NCI-H524 (cell line): ENCODE measurements at places on chromosomes 12 and 14.

DNA sequence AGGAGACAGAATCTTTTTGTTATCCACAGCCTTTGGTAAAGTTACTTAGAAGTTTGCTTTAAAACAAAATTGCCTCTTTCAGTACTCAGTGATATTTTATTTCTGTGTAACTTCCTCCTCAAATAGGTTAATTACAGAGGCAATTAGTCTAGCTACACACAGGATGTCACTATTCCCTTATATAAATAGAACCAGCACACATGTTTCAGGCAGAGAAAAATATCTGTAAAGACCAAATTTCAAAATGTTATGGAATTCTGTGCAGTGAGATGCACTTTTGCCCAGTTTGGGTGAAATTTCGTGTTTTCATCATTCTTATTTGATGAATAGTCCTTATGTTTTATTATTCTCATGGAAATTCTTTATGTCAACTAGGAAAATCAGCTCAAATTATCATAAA, 410.6 kb upstream of the SOX5 start:
- no peak for DNase-seq

DNA sequence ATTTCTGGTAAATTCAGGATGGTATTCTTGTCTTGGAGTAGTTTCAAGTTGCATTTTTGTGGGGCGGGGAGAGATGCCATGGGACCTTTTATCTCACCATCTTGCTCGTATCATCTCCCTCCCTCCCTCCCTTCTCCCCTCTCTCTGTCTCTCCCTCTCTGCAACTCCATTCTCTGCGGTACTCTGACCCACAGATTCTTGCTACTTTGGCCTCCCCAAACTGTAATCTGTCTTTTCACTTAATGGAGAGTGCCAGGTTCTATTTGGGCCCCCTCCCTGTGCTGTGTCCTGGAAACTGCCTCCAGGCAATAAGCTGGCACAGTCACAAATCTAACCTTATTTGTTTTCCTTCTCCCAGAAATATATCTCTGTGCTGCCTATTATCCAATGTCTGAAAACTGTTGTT, 175.2 kb downstream of the PAWR start:
- no peak for DNase-seq

GRCh38 chr14:73100334-73100733, 36.0 kb upstream of the PSEN1 start:
- no peak for DNase-seq

DNA sequence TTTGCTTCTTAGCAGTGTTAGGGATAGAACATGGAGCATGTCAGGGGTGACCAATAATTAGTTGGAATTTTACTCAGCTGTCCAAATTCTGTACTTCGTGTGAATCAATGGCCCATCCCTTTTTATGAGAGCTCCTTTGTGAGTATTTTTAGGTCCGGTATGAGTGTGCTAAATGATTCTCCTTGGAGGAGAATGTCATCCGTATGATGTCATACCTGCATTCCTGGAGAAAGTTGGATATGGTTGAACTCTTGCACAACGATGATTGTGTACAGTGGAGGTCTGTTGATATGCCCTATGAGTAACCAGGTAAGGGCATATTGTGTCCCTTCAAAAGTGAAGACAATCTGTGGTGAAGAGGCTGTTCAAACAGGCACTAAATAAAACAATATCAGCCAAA, 400.8 kb downstream of the GXYLT1 start:
- DNase-seq = no peak

GRCh38 chr14:33767586-33768457, 183.1 kb downstream of the EGLN3 start:
- no peak for DNase-seq

DNA sequence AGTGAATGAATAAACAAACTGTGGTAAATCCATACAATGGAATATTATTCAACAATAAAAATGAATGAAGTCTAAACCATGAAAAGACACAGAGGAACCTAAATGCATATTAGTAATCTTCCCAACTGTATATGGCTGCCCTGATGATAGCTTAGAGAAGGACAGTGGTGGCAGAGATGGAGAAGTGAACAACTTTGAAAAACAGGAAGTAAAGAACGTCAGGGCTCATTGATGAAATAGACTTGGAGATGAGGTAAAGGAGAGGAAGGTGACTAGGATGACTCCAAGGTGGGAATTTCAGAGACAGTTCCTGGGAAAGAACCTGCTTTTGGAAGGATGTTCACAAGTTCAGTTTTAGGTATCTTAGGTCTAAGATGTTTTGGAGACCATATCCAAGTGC, 36.3 kb upstream of the NT5DC3 start:
- no peak for DNase-seq

DNA sequence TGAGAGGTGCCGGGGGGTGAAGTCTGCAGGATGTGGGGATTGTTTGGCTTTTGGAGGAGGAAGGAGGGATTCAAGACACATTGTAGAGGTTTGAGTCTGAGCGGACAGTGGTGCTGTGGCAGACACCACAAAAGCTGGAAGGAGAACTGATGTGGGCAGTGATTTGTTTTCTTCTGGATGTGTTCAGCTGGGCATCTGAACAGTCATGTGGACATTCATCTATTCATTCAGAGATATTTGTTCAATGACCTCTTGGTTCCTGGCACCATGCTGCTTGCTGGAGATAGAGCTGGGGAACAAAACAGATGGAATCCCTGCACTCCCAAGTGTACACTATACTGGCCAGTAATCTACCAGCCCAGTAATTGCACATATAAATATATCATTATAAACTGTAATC, 64.0 kb downstream of the PTPN11 start:
- no peak for DNase-seq

DNA sequence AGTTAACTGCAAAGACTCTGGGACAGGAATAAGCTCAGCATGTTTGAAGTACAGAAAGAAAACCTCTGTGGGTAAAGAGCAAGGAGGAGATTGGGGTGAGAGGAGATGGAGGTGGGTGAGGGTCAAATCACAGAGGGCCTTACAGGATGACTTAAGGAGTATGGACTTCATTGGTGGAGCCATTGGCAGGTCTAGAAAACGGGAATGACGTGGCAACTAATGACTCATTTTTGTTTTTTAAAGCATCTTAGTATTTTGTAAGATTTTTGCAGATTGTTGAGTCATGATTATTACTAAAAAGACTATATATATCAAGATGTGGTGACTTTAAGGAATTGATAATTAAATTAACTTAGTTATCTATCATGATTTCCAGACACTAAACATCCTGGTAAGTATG, 18.5 kb downstream of the UTP20 start:
- no peak for DNase-seq

DNA sequence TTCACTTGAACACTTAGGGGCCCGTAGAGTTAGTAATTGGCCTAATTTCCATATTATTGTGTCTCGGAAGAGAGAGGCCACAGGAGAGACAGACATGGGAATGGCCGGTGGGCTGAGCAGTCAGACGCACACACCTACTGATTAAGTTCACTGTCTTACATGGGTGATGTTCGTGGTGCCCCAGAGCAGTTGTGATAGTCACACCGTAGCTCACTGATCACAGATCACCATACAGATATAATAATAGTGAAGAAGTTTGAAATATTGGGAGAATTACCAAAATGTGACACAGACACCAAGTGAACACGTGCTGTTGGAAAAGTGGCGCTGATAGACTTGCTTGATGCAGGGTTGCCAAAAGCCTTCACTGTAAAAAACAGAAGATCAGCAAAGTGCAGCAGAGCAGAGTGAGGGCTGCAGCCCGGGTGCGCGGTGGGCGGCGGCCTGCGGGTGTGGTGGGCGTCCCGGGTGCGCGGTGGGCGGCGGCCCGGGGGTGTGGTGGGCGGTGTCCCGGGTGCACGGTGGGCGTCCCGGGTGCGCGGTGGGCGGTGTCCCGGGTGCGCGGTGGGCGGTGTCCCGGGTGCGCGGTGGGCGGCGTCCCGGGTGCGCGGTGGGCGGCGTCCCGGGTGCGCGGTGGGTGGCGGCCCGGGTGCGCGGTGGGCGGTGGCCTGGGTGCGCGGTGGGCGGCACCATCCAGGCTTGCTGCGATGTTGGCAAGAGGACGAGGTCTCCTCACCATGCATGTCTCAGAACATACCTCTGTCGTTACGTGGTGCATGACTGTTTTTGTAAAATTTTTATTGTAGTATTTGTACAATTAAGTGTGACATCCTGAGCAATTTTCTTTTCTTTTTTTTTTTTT, 34.3 kb upstream of the TEX22 start:
- no peak for DNase-seq

GRCh38 chr12:110254971-110255540, 26.0 kb upstream of the ATP2A2 start:
- no peak for DNase-seq

DNA sequence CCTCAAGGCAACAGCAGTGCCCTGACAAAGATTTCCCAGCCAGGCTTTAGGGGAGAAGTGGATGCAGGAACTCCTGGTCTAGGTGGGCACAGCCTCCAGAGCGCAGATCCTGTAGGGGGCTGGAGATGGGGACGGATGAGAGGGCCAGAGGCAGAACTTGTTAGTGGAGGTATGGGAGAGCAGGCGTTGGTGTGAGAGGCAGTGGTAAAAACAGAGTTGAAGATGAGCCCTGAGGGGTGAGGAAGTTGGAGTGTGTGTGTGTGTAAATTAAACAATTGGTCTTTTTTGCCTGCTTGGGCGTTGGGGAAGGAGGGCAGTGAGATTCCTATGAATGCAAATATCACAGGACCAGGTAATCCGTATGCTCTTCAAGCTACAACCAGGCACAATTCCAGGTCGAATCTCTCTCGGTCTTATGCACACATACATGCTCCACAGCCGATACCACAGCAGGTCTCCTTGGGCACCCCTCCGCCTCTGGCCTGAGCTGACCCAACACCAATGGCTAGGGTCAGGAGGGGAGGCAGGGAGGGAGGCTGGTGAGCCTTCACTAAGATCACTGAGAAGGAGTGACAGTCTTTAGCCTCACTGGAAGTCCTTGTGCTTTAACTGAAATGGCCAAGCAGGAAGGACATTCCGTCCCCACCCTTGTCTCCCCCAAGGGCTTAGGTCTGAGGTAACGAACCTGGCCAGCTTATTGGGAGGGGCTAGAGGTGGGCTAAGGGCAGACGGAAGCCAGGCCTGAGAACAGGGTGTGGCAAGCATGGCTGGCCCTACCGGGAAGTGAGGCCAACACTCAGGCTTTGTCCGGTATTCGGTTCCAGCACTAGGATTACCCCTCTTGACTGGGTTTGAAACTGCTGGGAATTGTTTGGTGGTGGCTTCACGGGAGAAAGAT, 1.5 kb upstream of the KRT7 start:
- DNase-seq = no peak

DNA sequence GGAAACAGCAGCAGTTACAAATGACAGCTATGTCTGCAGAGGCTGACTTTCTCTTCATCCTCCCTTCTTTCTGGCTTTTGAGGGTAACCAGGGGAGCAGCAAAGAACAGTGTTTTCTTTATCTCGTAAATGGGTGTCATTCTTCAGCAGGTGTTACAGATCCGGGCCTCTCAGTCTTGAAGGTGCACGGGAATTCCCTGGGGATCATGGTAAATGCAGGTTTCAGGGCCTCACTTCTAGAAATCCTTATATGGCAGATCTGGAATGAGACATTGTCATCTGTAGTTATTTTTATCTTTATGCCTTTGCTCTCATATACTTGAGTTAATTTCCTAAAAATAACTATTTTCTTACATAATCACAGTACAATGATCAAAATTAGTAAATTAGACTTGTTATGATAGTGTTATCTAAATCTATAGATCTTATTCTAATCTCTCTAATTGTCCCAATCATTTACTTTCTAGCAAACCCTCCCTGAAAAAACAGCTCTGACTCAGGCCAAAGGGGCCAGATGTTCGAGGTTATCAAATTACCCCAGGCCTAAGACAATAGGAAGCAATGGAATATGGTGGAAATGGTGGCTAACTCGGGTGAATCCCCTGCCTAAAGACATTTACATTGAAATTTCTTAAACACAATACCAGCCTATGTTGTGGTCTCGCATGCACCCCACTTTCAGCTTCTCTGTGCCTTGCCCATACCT, 145.0 kb downstream of the CAND1 start:
- peak; percentile 77 for DNase-seq

DNA sequence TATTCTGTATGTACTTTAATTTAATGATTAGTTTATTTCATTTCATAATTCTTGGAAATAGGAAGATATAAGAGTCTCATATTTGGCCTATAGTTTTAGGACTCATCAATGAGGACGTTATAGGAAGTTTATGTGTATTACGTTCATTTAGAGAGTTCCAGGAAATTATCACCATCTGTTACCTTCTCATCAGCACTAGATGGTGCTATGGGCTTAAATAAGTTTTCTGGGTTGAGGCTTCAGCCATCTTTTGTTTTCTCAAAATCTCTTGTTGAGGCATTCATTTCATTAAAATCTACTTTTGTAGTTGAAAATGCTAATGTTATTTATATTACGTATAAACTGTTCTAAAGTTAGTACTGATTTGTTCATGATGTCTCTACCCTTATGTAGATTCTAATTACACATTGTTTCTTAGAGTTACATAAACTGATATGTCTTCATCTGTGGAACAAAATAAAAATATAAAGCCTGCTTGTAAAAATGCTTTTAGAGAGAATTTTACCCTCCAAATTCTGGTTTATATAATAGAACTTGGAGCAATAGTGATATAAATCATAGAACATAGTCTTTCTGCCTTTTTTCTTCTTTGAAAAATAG, 89.2 kb downstream of the CFAP54 start:
- peak; percentile 70 for DNase-seq

DNA sequence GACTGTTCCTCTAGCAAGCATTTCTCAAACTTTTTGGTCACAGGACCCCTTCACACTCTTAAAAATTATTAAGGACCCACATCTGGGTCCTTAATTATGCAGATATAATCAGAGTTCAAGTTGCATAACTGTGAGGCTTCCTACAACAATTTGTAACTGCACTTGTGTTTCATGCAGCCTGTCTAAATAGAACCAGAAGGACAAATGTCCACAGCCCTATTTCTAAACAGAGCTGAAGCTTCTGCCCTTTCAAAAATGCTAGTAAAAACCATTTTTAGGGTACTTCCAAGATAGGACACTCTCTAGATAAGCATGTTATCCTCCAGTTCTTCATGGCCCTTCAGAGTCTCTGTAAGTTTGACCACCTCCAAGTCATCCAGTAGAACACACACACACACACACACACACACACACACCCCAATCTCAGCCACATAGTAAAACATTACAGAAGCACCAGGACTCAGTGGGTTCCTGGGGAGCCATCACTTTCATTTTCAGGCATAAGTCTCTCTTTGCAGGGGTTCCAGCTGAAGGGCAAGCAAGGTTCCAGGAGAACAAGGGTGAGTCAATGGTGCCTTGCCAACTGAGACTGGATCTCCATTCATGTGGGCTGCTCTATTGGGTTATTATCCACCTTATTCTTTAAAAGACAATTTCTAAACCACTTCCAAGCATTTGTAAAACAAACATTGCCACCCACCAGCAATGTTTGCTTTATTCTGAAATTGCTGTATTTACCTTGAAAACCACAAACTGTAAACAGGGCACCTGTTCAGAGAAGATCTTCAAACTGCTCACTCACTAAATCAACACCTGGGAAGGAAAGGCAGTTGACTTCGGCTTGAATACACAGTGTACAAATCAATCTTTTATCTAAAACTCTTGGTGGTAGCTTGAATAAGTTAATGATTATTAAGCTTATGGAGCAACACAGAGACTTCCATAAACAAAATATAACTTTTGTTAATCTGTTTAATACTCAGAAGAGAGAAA, 64.1 kb downstream of the ITPR2 start:
- no peak for DNase-seq

GRCh38 chr14:92546347-92547053, 32.9 kb downstream of the RIN3 start:
- no peak for DNase-seq

- DNase-seq = peak; percentile 43
Measured at GRCh38 chr14:53956427-53957201, at the start of gene BMP4. BMP4 (minus strand) TSS chr14:53956825; CDS start chr14:53952222, 4,603 bp downstream.

- DNase-seq = no peak
Measured at GRCh38 chr12:795305-795704, 42.9 kb downstream of the WNK1 start.
